ENCODE measurements at places on chromosomes 2 and 18.

DNA sequence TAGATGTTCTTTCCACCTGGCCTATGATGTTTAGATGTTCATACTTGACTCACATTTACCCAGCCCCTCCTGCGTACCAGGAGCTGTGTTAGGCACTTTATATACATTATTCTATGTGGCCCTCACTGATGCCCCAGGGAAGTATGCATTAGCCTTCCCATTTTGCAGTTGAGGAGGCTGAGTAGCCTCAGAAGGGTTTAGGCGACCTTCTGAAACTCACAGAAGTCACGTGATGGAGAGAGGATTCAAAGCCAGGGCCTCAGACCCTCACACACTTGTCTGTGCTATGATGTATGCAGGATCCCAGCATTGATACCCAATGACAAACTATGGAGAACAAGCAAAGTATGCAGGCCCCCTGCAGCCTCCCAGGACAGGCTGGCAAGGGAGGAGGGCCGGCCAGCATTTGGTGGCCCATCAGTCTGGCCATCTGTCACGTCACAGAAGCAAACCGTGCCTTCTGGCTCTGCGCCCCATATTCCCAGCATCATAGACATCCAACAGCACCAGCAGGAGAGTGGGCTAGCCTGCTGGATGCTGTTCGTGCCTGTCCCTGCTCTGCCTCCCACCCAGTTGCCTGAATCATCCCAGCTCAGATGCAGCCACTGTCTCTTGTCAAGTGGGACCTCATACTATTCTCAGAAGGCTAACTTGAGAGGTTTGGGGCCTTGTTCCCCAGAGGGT is 33.6 kb downstream of the EHD3 start:
- no peak for DNase-seq

DNA sequence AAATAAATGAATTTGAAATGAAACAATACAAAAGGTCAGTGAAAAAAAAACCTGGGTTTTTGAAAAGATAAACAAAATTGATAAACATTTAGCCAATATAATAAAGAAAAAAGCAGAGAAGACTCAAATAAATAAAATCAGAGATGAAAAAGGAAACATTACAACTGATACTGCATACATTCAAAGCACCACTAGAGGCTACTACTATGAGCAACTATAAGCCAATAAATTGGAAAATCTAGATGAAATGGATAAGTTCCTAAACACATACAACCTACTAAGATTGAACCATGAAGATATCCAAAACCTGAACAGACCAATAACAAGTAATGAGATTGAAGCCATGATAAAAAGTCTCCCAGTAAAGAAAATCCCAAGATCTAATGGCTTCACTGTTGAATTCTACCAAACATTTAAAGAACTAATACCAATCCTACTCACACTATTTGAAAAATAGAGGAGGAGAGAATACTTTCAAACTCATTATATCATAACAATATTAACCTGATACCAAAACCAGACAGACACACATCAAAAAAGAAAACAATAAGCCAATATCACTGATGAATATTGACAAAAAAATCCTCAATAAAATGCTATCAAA is 80.8 kb upstream of the CERS6 start:
- no peak for DNase-seq

- no peak for DNase-seq
Observed at GRCh38 chr2:116979916-116980764, 834.4 kb upstream of the DDX18 start.

GRCh38 chr18:73520229-73520628 is 627.4 kb downstream of the FBXO15 start:
- DNase-seq: no peak

DNA sequence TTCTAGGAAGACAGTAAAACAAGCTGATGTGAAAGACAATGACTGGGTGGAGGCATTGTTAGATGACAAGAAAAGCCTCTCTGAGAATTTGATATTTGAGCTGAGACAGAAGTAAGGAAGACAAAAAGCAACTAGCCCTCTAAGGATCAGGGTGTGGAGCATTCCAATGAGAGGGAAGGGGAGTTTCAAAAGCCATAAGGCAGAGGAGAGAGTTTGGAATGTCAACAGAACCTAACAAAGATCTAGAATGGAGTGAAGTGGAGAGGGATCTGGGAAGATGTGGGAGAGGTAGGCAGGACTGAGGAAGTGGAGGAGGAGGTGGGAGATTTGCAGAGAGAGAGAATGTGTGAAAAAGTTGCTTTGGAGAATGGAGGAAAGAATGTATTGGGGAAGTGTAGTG is 17.3 kb upstream of the ASXL2 start:
- no peak for DNase-seq

DNA sequence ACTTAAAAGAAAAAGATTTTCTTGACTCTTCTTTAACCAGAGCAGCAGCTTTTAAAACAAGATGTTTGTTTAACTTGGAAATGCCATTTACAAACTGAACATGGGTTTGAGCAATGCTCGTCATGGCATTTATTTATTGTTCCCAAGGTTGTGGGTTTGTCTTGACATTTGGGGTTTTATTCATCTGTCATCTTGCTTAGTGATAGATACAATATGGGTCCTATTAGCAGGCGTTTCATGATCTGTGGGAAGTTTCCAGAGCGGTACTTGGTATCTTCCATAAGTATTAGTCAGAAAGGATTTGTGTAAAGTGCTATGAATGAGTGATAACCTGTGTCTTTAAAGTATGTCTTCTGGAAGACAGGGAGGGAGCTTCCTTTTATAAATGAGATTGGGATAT is 29.9 kb upstream of the MGAT5 start:
- DNase-seq: no peak

GRCh38 chr2:170815746-170816503 is 762 bp upstream of the GAD1 start:
- peak; percentile 81 for DNase-seq

- no peak for DNase-seq
Observed at GRCh38 chr2:7555260-7555659, 638.0 kb downstream of the RNF144A start.

DNA sequence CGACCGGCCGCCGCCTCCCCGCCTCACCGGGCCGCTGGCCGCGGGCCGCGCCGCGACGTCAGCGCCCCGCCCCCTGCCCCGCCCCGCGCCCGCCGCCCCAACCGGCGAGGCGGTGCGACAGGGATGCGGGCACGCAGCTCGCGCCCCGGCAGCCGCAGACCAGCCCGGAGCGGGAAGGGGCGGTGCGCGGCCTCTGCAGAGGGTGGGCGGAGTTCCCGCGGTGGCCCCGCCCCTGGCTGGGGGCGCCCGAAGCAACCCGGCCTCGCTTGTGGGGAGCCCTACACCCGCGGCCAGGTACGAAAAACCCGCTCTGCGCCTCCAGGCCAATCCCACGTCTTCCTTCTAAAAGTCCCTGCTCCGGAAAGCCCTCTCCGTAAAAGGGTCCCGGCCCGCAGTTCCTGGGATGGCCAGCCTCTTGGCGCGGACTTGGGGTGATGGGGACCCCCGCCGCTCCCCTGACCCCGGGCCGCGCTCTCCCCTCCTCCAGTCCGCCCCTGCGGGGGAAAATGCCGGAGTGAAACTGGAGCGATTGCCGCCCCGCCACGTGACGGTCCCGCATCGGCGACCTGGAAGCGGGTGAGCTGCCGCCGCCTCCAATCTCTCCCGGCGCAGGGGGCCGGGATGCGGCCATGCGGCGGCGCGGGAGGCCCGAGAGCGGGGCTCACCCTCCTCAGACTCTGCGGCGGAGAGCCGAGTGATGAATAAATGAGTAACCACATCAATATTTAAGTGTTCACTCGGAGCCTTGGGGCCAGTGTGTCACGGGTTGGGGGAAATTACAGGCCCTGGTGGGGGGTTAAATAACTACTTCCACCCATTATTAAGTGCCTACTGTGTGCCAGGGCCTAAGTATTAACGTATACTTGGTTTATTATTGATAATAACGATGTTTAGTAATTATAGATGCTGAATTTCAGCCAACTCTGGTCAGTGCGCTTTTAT is at the start of gene RAB11FIP5:
Gene RAB11FIP5, minus strand, starts transcription at position 36 of the 942 bp plus-strand sequence. CDS start 171 bp downstream, outside the sequence.
- peak; percentile 89 for DNase-seq

DNA sequence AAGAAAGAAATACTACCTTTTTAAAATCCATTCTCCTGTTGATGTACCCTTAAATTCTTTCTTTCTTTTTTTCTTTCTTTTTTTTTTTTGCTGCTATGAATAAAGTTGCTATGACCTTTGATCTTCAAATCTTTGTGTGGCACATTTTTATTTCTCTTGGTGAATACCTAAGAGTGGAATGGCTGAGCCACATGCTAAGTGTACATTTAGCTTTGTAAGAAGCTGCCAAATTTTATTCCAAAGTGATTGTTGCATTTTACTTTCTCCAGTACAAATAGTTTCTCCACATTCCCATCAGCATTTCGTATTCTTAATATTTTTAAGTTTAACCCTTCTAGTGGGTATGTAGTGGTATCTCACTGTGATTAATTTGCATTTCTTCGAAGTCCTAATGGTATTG is 88.8 kb upstream of the RAB27B start:
- DNase-seq: no peak
